Calu3 (cell line): ENCODE measurements at places on chromosomes 13 and 19.
A peak's percentile ranks its signal among the peaks of the same experiment; 100 is the strongest.

GRCh38 chr19:53396525-53396868, 1.5 kb downstream of the ZNF765 start:
- no peak for DNase-seq

GRCh38 chr13:75402787-75403186, 79.2 kb downstream of the TBC1D4 start:
- no peak for DNase-seq

GRCh38 chr19:52464798-52465470, 11.6 kb downstream of the ZNF578 start:
- DNase-seq: no peak

DNA sequence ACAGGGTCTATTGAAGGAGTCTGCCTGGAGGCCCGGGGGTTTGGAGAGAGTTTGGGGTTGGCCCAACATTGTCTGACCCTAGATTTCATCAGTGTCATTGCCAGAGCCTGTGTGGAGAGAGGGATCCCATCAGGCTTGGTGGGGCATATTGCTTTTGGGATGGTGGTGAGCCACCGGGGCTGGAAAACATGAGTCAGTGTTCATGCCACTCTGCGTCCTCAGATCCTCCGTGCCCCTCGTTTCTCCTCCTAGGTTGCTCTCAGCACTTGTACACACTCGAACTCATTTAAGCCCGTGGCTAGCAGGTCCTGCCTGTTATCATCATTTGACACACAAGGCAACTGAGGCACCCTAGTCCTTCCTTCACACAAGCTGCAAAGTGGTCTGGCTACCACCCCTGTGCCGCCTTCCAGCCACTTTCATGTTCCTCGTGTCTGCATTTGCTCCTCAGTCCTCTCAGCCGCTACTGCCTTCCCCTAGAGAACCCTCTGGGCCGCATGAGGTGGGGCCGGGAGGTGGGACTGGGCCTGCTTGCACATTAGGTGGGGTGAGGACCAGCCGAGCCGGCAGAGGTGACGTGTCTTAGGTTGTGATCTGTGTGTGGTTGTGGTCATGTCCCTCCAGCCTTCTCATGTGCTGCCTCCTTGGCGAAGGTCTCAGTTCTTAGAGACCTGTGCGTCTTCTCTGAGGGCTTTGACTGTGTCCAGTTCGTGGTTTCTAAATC, 3.6 kb downstream of the NACC1 start:
- DNase-seq: no peak

GRCh38 chr13:73849292-73849691, 284.9 kb downstream of the KLF12 start:
- DNase-seq: no peak

DNA sequence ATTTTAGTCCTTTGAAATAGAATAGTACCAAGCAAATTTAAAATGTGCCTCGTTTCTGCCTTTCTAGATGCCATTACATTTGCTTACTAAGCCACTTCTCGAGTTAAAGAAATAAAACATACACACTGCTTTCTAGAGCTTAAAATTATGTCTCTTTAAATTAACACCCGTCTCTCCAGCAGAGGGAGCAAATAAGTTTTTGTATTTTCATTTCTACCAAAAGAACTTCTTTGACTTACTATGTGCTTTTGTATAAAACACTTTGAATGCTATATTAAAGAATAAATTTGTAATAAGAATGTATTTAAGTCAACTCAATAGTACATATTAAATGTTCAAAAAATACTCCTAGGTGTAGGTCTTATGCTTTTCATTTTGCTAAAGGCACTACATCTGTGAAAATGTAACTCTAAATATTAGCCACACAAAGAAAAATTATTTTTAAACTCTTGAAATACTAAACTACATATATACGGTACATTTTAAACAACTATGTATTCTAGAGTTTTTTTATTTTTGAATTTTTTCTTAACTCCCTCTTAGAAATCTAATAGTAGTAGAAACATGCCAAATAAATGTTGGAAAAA, 269.3 kb upstream of the MIR17HG start:
- DNase-seq: no peak

DNA sequence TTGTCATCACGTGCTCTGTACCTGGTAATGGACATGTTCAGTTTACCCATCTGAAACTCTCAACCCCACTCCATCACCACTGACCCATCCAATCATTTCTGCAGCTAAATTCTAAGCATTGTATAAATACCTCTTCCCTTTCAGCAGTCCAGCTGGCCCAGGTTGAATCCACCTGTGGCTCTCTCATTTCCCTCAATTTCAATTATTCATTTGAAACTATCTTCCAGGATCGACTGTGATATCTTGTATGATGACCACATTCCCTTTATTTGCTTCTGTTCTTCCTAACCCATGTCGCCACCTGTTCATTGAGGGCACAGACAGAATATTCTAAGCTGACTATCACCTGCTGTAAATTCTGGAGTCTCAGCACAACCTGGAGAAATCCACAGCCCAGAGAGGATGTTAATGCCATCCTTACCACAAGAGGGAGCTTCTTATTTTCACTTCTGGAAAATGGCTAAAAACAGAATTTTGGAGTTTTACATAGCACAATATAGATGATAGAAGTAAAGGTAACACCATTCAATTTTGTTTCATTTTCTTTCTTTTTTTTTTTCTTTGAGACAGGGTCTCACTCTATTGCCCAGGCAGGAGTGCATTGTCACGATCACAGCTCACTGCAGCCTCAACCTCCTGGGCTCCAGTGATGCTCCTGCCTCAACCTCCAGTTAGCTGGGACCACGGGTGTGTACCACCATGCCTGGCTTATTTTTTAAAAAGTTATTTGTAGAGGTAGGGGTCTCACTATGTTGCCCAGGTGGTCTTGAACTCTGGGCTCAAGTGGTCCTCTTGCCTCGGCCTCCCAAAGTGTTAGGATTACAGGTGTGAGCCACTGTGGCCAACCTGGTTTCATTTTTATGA, 38.6 kb downstream of the ZNF823 start:
- peak; percentile 8 for DNase-seq

- no peak for DNase-seq
Measured at GRCh38 chr19:40598918-40599307, 2.3 kb upstream of the LTBP4 start.

DNA sequence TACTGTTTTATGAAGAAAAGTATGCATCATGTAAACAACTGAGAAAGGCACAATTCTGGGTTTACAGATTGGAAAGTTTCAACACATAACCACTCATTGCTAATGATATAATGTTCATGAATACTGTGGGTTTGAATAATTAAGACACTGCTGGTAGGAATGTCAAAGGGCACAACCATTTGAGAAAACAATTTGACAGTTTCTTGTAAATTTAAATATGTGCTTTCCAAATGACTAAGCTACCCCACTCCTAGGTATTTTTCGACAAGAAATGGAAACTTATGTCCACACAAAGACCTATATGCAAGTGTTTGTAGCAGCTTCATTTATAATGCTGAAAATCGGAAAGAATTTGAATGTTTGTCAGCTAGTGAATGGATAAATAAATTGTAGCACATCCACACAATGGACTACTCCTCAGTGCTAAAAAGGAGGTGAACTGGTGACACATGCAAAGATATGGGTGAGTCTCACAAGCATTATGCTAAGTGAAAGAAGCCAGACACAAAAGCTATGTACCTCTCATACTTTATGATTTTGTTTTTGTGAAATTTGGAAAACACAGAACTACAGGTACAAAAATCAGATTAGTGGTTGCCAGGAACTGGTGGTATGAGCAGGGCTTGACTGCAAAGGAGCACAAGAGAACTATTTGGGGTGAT, 44.8 kb upstream of the FLT1 start:
- DNase-seq: no peak

- no peak for DNase-seq
Measured at GRCh38 chr19:45674946-45675345, 6.9 kb downstream of the GIPR start.

GRCh38 chr13:39154041-39154440, 115.8 kb downstream of the NHLRC3 start:
- DNase-seq: no peak

- DNase-seq: no peak
Measured at GRCh38 chr13:98945863-98946605, 31.8 kb downstream of the DOCK9 start.

DNA sequence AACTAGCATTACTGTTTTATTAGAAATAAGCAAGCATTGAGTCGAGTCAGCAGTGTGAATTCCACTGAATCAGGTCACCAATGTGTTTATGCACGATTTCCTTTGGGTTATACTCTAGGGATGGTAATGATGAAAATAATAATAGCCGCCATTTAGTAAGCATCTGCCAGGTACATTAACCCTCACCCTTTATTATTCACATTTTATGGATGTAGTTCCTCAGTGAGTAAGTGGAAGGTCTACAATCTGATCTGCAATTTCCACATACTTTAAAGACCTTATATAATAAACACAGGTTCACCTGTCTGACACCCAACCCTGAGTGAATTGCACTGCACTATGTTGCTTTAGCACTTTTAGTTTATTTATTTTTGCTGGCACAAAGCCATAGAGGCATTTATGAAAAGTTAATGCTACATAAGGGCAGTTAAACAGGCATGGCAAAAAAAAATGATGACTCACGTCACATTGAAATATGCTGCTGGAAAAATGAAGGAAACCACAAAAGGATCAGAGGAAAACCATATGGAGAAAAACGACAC, 122.4 kb downstream of the TRPC4 start:
- DNase-seq: peak; percentile 2

DNA sequence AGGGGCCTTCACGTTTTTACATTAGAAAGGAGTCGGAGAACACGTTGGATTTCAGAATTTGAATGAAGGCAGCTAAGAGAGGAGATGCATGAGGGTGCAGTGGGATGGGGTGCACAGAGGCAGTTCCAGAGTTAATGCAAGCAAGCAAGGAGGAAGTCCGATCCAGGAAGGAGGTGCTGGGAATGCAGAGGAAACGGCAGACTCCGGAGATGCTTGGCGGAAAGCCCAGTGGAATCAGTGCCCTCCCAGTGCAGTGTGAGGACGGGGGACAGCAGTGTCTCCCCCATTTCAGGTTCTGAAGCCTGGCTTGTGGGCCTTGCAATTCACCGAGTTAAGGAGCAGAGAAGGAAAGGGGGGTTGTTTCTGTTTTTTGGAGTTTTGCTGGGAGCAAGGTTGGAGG, 100.4 kb downstream of the COL4A2 start:
- no peak for DNase-seq

DNA sequence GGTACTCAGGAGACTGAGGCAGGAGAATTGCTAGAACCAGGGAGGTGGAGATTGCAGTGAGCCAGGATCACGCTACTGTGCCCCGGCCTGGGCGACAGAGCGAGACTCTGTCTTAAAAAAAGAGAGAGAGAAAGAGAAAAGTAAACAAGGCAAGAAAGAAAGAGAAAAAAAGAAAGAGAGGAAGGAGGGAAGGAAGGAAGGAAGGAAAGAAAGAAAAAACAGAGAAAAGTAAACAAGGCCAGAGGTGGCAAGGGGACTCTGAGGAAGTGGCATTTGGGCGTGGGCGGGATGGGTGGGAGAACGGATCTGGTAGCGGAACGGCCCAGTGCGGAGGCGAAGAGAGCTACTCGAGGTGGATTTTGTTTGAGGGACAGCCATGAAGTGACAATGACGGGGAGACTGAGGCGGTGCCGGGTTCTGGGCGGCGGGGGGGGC, 7.5 kb upstream of the ARRDC2 start:
- DNase-seq: no peak
